ENCODE measurements at places on chromosomes 12 and 14. TPM values are rescaled to one million over a fixed set of nuclear protein-coding genes. Genes with fewer than 3 reads are reported as not detected.

- DNase-seq: no peak
Observed at GRCh38 chr14:49614196-49614595, 6.2 kb downstream of the RPL36AL start.

DNA sequence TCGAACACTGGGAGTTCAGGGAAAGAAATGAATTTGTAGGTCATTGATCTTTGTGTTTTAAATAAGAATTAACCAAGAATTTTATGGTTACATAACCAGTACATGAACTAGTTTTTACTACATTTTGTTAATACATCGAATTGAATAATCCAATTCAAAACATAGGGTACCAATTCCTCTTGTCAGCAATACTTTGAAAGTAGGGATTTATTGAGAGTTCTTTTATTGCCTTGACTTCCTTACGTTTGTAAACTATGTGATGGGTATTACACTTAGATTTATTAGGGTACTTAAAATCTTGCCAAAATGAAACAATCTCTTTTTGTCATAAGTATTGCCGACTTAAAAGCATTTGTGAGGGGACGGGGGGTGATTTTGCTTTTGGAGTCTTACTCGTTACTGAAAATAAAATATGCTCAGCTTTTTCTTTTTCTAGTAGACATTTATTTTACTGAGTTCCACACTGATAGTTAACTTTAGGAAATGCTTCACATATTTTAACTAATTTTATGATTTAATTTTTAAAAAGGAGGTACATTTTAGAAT is 22.4 kb downstream of the SOCS2 start:
- no peak for DNase-seq

- DNase-seq: peak; percentile 88
Observed at GRCh38 chr14:61615743-61616523, 79.4 kb upstream of the HIF1A start.

GRCh38 chr14:41355866-41356265 is 250.8 kb upstream of the LRFN5 start:
- DNase-seq: no peak

GRCh38 chr12:86741531-86741930 is 485.3 kb upstream of the MGAT4C start:
- DNase-seq: peak; percentile 55

DNA sequence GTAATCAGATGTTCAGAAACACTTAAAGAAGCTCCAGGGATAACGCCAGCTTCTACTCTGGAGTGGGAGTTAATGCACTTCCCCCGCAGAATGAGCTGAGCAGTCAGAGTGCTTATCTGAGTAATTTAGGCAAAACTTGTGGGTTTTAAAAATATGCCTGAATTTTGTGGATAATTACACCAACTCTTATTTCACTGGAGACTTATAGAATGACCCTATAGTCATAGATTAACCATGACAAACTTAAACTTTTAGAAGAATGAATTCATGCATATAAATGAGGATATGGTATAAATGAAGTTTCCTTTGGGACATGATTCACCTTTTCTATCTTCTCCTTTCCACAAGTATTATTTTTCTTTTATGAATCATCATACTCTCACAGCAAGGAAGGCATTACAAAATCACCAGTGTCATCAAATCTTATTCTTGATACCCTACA is 241.1 kb upstream of the FBXO33 start:
- no peak for DNase-seq

DNA sequence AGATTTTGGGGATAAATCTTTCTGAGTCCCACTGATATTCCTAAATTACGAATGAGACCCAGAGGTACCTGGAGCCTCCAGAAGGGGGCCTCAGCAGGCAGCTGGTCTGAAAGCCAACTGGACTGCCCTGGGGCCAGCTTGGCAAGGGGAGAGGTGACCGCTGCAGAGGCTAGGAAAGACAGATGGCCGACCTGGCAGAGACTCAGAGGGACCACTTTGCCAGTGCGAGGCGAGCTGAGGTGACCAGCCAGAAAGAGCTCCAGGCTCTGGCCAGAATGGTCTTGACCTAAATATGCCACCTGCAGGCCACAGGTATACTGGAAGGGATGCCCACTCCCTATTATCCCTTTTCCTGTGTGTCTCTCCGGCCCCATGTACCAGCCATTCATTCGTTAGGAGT is 256.8 kb upstream of the GARIN6 start:
- DNase-seq: peak; percentile 8

DNA sequence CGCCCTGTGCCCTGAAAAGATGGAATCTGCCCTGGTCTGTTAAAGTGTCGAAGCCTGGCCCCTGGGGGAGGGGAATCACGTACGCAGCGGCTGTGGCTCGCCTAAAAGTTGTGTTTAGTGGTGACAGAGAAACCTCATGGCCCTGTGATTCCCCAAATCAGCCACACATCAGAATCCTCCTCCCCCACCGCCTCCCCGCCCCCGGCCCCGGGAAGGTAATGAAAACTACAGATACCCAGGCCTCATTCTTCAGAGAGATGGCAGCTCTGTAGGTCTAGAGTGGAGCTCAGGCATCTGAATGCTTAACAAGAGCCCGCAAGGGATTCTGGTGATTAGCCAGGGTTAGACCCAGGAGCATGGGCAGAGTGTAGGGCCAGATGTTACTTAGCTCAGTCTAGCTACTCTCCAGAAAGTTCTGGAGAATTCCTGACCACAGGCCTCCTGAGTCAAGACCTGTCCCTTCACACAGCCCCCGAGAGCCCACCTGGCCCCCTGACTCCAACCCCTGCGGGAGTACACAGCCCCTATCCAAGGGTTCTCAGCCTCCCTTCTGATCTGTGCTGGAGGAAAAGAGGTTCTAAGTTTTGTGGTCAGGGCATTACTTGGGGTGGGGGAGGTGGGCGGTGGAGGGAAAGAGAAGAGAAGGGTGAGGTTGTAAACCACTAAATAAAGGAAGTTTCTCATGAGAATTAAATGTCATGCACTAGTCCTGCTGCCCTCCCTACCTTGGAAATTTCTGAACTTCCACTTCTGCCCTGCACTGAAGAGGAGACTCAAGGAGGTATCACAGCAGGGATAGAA is 114.8 kb downstream of the PLXNC1 start:
- DNase-seq: no peak

- DNase-seq: no peak
Observed at GRCh38 chr12:90543841-90544240, 411.1 kb downstream of the CCER1 start.

DNA sequence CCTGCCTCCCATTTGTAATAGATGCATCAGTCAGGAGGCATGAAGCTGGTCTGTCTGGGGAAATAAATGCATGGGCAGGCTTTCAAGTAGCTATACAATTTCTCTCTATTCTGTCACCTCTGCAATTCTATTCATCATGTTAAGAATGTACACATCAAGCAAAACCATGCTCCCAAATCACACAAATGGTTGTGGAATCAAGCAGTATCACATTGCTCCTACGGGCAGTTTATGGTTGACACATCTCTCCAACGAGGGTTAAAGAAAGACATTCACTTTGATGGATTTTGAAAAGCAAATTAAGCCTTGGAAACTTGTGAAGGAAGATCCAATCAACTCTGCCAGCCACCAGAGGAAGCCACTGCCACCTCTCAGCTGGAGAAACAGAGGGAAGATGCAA is 1277.4 kb upstream of the TMEM132C start:
- no peak for DNase-seq

Gene TMEM253
- total RNA-seq: 0.10 TPM

Gene ZC2HC1C
- 4.7 TPM for total RNA-seq

Gene GPR84
- not detected for total RNA-seq

Measured in renal cortical epithelial cell (primary cell).